ENCODE measurements at places on chromosomes 4 and X.

DNA sequence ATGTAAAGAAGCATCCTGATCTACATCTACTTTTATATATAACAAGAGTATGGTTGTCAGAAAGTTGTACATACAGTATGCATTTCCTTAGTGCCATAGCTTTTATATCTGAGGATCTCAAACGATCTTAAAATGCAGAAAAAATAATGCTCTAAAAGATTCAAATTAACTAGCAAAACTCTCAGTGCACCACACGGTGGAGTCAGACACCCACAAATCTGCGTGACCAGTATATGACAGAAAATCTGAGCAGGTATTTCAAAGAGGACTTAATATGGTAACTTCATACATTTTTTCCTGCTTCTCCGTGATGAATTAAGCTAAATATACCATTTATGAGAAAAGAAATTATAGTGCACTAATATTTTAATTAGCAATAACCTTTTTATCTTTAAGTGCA is 803.0 kb downstream of the DMD start:
- DNase-seq, result no peak

GRCh38 chr4:38979511-38980230 is 52.5 kb downstream of the TMEM156 start:
- DNase-seq, result no peak

GRCh38 chr4:86679441-86679840 is 85.3 kb downstream of the PTPN13 start:
- no peak for DNase-seq

DNA sequence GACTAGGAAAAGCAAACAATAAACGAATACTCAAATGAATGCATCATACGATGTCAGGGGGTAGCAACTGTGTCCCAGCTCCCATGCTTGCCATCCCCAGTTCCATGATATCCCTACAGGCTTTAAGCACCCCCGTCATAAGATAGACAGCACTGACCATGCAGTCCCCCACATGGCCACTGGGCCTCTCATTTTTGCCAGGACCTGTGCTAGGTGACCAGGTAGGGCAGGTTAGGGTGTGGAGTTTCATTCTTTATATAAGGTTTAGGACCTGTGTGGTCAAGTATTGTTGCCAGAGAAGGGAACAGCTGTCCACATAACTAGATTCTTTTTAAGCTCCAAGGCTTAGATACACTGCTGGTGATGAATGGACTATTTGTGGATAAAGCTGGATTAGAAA is 9.7 kb downstream of the PPEF2 start:
- DNase-seq, result no peak

GRCh38 chr4:1030031-1030430 is 18.6 kb downstream of the FGFRL1 start:
- DNase-seq, result no peak

DNA sequence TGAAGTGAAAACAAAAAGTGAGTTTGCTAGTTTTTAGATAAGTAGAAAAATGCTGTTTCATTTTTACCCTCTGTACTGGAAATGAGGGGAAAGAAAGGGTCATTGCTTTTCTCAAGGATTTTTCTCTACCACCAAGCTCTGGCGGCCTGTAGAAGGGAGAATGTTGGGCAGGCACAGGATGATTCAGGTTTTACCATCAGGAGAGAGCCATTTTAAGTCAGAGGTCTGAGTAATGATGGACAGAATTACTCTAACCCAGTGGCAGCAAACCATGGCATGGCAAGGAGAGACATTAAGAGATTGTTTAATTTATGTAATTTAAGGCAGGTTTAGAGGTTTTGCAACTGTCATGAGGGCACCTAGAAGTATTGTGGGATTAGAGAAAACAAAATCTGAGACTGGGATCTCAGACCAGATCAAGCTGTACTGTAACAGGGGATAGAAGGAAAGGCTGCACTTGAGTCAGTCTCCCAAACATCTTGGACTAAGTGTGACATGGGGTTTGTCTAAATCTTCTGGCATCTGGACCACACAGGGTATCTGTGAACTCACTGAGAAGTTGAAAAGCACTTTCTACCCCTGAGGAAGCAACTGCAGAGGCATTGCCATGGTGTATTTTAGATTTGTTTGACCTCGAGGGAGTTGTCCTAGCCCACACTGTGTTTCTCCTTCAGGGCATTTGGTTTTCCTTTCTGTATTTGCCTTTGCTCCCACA is 81.6 kb downstream of the BANK1 start:
- no peak for DNase-seq

DNA sequence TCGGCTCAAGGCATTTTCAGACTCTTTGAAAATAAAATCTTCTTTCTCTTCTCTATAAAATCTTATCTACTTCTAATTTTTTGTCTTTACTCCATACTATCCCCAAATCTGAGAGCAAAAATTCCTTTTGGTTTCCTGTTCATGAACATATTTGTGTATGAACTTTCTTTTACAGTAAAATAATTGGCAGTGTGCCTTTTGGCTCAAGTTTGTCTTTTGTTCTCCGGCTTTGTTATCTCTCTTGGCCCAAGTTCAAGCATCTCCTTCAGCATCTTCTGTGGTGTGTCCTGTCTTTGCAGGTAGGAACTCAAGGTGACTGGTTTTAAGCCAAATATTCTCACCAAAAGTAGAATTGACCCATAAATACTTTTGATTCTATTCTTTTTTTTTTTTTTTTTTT is 276.6 kb upstream of the FAT1 start:
- DNase-seq, result no peak

- DNase-seq, result no peak
These were observed 126.3 kb downstream of the REPS2 start for GRCh38 chrX:17072721-17073230.

- no peak for DNase-seq
These were observed 343.2 kb downstream of the SPRY1 start for GRCh38 chr4:123739806-123740205.

DNA sequence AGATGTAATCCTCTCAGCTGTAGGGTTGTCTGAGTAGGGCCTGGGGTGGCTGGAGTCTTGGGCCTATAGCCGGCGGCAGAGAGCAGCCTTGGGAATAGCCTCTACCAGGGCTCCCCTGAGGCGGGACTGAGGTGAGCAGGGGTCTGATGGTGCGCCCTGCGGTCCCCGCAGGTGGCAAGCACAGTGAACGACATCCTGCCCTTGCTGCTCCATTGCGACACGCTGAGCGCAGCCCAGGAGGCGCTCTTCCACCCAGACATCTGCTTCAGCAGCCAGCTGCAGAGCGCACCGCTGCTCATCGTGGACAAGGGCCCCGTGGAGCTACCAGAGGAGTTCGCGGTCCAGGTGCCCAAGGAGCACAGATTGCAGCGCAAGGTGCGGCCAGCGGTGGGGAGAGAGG is 317.0 kb downstream of the ADGRL3 start:
- no peak for DNase-seq

DNA sequence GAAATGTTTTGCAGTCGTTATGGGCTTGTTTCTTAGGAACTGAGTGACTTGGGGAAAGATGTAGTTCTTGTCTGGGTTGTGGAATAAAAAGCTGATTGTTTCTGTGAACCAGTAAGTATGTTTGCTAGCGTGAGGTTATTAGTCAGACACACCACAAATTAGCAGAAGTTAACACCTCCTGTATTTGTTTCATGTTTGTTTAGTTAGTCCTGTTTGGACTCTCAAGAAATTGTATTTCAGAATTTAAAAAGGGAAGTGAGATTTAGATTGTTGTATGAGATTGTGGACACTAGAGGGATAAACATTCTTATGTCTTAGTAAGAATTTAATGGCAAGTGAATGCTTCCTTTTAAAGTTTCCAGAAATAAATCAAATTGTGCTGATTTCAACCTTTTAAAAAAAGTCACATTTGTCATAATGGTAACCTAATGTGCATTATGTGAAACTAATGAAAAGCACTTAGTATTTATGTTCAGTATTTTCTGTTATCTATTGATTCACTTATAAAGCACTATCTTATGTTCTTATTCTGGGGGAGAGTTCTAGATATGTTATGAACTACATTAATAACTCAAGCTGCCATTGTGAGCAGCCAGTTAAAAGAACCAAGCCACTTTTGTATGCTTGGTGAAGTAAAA is 25.6 kb downstream of the ATP10D start:
- no peak for DNase-seq

GRCh38 chr4:150385606-150386005 is 196.3 kb upstream of the MAB21L2 start:
- no peak for DNase-seq

DNA sequence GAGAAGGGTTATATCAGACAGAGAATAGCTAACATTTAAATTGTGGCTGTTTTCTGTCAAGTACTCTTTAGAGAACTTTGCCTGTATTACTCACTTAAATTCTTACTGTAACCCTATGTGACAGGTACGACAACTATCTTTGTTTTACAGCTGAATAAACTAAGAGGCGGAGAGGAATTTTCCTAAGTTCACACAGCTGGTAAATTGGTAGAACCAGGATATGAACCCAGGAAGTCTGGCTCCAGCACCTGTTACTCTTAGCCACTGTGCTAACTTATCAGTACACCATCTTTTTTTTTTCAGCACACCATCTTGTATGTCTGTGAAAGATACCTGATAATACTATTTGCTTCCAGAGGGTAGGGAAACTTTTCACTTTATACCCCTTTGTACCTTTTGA is 2.0 kb upstream of the SYP start:
- DNase-seq, result no peak

DNA sequence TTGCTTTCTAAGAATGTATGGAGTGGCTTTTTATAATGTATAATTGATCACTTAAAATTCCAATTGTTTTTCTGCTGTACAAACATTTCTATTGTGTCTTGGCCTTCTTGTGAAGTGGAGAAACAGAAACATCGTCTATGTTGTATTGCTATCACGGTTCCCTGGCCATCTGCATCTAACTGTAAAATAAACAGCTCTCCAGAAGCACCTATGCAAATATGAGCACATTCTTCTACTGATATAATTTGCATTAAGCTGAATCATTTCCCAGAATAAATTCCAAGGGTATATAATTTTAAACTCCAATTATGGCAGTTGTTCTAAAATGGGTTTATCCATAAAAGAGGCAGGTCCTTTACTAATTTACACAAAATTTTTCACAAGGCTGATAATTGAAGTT is 261.6 kb upstream of the STS start:
- no peak for DNase-seq

- no peak for DNase-seq
These were observed 62.2 kb downstream of the FMR1NB start for GRCh38 chrX:148043271-148043855.

GRCh38 chr4:9971711-9972110 is 49.6 kb downstream of the SLC2A9 start:
- no peak for DNase-seq

DNA sequence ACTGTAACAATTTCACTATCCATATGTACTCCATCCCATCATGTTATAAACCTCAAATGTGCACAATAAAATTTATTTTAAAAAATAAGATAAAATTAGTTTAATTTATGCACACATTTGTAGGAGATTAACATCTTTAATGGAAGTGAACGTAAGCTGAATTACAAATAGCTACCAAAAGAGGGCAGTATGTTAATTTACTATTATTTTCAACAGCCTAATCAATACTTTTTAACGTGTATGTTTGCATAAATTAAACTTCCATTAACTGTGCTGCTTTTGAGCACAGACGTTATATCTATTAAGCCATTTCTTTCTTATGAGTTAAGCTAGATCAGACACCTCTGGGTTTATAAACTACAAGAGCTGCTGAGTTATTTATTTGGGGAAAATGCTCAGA is 56.5 kb upstream of the PHKA2 start:
- no peak for DNase-seq

DNA sequence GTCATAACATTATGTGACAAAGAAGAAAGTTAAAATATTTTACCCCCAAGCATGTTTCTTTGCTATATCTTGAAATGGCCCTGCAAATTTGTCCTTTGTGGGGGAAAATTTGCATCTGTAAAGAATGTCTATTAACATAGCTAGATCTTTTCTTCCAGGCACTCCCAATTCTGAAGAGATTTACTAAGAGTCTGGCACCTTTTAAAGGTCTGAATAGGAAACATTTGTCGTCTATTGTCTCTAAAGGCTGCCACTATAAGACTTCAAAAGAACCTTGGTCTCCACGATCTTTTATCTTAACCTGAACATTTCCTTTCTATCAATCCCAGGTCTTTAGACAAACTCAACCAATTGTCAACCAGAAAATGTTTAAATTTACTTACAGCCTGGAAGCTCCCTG is 128.6 kb upstream of the VCX start:
- no peak for DNase-seq

DNA sequence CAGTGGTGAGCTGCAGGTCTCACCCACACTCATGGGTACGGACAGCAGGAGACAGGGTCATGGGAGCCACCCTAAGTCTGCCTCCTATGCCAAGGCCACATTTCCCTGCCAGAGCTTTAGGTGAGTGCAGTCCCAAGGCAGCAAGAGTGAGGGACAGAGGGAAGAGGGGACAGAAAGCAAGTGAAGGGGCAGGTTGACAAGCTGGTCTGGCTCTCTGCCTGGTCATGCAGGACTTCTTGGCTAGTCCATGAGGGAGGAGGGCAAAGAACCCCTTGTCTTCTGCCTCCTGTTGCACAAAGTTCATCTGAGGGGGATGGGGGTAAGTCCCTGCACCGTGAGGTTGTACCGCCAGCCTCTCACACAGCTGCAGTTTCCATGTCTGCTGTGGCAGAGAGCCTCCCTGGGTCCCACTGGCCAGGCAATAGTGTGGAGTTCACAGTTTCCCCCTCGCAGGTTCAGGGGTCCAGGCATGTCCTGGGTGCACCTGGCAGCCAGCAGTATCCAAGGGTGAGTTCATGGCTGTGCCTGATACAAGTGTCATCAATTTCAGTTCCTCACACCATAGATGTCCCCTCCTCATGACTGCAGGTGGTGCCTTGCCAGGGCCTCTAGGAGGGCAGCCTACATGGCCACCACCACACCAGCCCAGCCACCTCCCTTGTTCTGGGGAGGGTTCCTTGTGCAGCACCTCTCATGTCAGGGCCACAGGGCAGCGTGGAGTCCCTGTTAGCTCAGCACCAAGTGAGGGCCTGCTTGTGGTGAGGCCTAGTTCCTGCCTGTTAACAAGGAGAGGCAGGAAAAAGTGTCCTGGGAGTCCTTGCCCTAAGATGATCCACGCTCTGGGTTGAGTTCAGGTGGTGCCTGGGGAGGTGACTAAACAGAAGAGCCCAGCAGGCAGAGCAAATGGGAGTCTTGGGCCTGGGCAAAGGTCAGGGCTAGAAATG is 72.5 kb downstream of the ADRA2C start:
- DNase-seq, result no peak

GRCh38 chr4:118180776-118181175 is 146.5 kb downstream of the NDST3 start:
- DNase-seq, result no peak

GRCh38 chr4:160009656-160010493 is 907.0 kb downstream of the RAPGEF2 start:
- DNase-seq, result no peak

DNA sequence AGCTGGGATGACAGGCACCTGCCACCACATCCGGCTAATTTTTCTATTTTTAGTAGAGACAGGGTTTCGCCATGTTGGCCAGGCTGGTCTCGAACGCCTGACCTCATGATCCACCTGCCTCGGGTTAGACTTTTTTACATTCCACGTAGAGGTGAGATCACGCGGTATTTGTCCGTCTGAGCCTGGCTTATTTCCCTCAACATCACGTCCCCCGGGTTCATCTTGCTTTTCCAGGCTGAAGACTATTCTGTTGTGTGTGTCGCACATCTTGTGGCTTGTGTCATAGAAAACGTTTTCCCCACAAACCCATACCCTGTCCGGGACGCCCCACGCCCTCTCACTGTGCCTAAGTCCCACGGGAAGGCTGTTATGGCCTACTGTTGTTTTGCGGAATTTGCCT is 185.3 kb downstream of the CRLF2 start:
- DNase-seq, result no peak

GRCh38 chr4:8427262-8427661 is 13.3 kb downstream of the ACOX3 start:
- DNase-seq, result no peak

- DNase-seq, result no peak
These were observed 13.1 kb upstream of the ACOT9 start for GRCh38 chrX:23756165-23756564.

Measured in stimulated activated CD4-positive, alpha-beta T cell treated with anti-CD3 and anti-CD28 coated beads, Interleukin-15, amount 100 ng/mL, for 1 hour (primary cell).